ENCODE measurements at places on chromosomes 4 and X.

DNA sequence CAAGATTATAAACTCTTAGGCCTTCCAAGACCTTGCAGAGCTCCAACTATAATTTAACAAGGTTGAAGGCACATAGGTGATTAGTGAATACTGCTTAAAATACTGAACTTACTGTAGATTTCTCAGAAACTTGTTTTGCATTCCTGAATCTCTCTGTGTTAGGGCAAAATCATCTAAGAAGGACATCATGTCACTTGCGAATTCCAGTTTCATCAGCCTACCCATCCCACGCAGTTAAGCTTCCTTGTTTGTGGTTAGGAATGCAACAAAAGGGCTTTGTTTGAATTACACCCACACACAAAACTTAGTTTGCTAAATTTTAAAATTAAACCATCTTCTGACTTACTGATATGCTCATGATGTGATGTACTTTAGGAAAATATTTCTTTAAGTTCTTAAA, 174.0 kb downstream of the SOWAHB start:
- no peak for DNase-seq

- DNase-seq: no peak
Measured at GRCh38 chr4:158714937-158715336, 8.3 kb downstream of the PPID start.

GRCh38 chr4:24529555-24529954, 54.8 kb downstream of the DHX15 start:
- DNase-seq: no peak

DNA sequence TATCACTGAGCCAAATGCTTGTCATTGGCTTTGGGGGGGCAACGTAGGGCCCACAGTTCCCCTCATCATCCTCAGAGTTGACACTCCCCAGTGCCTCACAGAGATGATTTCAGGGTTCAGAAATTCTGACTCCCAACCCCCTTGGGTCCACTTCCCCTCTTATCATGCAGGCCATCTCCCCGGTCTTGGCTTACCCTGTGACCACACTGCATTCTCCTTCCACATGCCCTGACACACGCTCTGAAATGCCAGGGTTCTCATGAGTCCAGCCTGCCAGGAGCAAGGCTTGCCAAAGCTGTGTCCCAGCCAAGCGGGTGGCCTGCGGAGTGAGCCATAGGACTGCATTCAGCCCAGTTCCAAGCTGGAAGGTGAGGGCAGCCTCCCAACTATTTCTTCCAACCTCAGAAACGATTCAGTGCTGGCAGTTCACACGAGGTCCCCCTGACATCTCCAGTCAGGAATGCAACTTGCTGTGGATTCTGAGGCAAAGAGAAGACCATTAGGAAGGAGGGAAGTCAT, 101.2 kb downstream of the SMIM20 start:
- DNase-seq: no peak

DNA sequence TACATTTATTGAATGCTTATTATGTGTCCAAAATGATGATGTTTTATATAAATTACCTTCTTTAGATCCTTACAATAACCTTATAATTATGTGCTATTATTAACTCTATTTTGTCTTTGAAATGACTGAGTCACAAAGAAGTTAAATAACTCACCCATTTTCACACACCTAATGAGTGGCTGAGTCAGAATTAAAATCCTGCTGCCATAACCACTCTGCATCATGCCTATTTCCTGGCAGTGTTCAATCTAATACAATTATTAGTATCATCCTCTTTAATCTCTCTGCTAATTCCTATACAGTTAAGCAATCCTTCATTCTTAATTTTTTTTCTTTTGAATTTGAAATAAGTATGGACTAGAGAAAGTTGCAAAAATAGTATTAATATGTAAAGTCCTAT, 342.9 kb downstream of the CFAP299 start:
- DNase-seq: no peak

DNA sequence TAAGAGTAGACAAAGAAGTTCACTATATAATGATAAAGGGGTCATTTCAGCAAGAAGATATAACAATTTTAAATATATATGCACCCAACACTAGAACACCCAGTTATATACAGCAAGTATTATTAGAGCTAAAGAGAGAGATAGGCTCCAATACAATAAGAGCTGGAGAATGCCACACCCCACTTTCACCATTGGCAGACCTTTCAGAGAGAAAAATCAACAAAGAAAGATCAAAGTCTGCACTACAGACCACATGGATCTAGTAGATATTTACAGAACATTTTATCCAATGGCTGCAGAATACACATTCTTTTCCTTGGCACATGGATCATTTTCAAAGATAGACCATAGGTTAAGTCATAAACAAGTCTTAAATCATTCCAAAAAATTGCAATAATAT, 479.7 kb upstream of the DIAPH2 start:
- DNase-seq: no peak

DNA sequence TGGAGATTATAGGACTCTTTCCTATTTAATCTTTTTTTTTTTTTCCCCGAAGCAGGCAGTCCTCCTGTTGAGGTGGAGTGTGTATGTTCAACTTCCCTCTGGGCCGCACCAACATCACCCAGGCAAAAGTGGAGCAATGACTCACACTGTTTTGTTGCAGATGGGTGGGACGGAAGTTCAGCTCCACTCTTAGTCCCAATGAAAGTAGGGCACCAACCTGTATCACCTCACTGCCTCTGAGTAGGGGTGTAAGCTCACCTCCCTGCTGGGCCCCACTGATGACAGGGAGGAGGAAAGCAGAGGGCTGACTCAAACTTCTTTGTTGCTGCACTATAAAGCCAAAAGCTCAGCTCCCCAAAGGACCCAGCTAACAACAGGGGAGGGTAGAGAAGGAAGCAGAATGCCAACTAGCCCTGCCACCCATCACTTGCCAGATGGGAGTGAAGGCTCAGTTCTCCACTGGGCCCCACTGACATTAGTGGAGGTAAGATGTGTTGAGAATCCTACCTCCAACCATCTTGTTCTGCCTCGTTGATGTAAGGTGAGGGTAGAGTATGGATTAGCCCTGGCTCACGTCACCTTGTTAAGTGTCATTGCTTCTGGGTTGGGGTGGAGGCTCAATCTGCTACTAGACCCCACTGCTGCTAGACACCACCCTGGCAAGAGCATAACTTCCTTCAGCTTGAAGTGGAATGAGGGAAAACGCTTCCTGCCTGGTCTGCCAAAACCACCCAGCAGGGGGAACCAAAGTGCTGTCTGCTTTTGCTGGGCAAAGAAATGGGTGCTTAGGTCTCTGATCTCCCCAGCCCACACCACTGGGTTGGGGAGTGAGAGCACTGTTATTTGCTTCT, 14.1 kb downstream of the RPS6KA3 start:
- DNase-seq: peak; percentile 49

DNA sequence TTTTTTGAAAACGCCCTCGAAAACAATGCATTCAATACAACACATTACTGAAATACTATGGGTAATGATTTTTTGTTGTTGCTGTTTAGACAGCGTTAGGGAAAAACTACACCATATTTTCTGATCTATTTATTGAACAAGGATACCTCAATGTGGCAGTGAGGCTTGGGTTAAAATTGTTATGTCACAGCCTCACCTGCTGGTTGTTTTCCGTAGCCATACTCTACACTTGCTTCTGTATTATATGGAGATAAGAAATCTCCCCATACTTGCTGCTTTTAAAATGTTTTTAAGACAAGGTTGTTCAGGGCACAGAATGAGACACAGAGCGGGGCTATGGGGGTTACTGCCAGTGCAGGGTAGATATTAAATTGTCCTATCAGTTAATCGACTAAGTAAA, 221.6 kb upstream of the FTHL17 start:
- no peak for DNase-seq

DNA sequence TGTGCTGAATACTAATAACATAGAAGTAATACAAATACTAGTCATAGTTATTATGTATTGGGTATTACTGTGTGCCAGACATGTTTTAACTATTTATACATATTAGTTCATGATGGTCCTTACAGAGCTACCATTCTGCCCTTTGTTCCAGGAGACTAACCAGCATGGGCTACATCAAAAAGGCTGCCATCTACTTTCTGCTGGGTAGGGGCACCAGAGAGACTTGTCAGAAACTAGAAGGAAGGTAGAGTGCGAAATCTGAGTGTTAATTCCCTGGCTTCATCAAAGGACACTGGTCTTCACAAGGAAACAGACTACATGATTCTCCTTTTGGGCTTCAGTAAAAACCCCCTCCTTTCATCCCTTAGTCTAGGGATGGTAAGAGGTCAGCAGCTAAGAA, 347.8 kb downstream of the GBA3 start:
- DNase-seq: no peak

GRCh38 chr4:119218093-119218492, 5.6 kb downstream of the USP53 start:
- DNase-seq: no peak

DNA sequence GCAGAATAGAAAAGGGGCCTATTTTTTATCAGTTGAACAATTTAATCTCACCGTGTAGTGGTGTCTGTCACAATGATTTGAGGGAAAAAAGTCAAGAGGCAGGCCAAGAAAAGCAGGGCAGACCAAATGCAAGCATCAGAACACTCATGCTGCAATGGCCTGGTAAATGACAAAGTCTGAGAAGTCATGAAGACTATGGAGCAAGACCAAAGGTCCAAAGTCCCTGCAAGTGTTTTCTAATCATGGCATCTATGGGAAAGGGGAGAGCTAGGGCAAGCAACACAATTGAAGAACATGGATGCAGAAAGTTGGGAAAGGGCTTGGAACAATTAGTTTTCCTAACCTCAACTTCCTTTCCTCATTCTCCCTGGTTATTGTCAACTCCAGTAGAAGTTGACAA, 147.7 kb upstream of the TLL1 start:
- no peak for DNase-seq

DNA sequence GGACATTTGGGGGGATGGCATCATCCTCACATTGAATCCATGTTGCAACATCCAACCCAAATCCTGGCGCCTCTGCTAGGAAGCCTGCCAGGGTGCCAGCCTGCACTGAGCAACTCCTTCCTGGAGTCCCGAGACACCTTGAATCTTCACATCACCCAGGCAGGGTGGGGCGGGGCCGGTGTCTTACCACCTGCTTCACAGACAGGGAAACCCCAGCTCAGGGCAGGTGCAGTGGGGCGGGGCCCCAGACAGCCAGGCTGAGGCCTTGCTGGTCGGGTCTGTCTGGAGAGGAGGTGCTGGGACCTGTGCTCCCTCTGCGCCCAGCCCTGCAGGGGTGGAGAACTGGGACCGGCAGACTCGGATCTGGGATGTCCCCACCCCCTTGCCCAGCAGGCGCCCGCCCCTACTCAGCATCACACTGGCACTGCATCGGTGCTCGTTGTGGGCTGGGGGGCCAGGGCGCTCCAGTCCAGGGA, 31.5 kb upstream of the HTRA3 start:
- no peak for DNase-seq

- DNase-seq: no peak
Measured at GRCh38 chr4:41050880-41051775, 163.2 kb downstream of the APBB2 start.

All from stimulated activated CD8-positive, alpha-beta memory T cell treated with anti-CD3 and anti-CD28 coated beads, Interleukin-15, amount 100 ng/mL, for 1 hour (primary cell).